Sigmoid colon (tissue), 7 donors: ENCODE measurements at places on chromosomes 4 and X. TPM values are rescaled to one million over a fixed set of nuclear protein-coding genes. Genes with fewer than 3 reads are reported as not detected.

- DNase-seq: no peak
Measured at GRCh38 chr4:48557478-48557877, 67.4 kb downstream of the ZAR1 start.

- no peak for DNase-seq
Measured at GRCh38 chr4:40132816-40133215, 64.0 kb upstream of the RHOH start.

DNA sequence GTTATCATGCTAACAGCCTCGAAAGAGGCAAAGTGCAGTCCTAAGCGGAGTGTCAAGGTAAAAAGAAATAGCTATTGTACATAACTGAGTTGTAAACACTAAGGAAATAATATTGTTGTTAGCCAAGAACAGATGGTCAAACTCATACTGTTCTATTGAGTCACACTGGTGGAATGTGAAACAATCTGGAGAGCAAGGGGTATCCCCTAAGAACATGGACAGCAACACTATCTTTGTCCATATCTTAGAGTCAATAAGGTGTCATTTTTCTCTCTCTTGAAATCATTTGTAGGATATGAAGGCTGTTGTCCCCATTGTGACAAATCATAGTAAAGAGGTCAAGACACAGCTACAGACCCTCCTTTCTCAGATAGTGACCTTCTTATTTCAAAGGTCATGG lies 4.5 kb upstream of the PDGFC start:
- DNase-seq: no peak

- no peak for DNase-seq
Measured at GRCh38 chr4:120942776-120943175, 20.2 kb upstream of the PRDM5 start.

DNA sequence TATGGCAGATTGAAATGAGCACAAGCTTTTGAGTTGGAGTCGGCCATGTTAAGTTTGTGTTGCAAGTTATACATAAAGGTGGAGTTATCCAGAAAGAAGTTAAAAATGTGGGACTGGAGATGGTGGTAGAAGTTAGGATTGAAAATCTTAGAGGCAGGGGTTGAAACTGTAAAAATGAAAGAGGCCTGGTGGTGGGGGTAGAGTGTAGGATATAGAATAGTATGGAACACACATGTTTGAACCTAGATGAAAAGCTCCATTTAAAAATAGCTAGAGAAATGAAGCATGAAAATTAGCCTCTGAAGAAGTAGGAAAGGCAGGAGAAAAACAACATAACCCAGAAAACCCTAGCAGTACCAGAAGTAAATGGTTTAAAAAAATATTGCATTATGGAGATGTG lies 131.8 kb upstream of the ENPEP start:
- no peak for DNase-seq

- no peak for DNase-seq
Measured at GRCh38 chrX:141220342-141221008, 21.8 kb downstream of the SPANXC start.

- DNase-seq: no peak
Measured at GRCh38 chrX:20913760-20914159, 460.5 kb upstream of the CNKSR2 start.

GRCh38 chr4:7817877-7818398 lies 121.7 kb downstream of the AFAP1 start:
- peak; percentile 46 for DNase-seq

GRCh38 chr4:153790500-153790865 lies 1.6 kb upstream of the SFRP2 start:
- DNase-seq: no peak

DNA sequence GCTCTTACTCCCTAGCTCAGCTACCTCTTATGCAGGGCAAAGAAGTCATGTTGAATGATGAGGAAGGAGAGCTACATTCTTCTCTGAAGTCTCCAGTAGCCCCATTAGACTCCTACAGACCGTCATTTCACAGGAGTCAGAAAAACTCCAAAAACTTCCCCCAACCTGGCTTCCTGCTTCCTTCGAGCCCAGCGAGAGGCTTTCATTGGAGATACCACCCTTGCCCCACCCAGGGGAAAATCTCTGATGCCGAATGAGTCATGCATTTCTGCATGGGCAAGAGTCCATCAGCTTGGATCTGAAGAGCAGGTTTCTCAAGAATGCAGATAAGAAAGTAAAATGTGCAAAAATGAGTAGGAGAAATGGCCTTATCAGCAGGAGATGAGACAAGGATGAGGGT lies 53.0 kb downstream of the ARSF start:
- DNase-seq: no peak

DNA sequence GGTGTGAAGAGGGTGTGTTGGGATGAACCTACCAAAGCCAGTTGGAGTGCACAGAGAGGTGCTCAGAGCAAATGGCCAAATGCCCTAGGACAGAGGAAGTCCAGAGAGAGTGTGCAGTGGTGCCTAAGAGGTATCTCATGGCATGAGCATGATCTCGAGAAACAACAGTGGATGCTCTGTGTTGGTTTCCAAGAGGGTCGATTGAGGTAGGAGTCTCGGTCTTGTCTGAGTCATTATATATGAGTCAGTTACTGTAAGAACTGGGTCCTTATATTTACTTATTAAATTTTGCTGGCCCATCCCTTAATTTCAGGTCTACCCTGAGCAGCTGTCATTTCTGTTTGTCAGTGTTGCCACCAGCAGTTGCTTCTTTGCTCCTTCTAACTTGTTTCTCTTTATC lies 86.6 kb upstream of the TMEM150C start:
- DNase-seq: no peak

DNA sequence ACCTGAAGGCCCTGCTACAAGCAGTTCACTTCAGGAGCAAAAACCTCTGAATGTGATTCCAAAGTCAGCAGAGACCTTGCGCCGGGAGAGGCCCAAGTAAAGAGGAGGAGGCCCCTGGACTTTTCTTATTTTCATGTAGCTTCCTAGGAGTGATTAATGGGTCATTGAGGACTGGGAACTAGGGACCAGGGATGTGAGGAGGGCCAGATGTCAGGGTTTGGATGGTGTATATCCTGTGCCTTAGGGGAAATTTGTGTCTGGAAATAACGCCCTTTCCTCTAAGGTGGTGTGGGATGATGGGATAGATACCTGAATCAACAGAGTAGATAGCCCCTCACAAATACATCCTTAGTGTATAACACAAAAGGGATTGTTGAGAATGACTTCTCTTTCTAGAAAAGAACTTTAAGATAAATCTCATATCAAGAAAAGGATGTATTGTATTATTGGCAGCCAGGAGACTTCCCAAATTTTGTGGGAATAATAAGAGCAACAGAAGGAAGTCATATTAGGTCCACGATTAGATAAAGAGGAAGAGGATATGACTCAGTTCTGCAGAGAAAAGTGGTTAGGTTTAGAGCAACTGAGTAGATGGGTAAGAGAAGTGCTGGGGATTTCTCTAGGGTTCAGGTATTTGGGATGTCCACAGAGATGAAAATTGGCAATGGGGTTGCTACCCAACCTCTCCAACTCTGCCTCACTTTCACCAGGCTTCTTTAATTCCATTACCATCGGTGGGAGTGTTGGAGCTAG lies 1.1 kb downstream of the ITGB1BP2 start:
- DNase-seq: no peak

GRCh38 chrX:102652031-102652688 lies 877 bp downstream of the GPRASP1 start:
- DNase-seq: peak; percentile 83

DNA sequence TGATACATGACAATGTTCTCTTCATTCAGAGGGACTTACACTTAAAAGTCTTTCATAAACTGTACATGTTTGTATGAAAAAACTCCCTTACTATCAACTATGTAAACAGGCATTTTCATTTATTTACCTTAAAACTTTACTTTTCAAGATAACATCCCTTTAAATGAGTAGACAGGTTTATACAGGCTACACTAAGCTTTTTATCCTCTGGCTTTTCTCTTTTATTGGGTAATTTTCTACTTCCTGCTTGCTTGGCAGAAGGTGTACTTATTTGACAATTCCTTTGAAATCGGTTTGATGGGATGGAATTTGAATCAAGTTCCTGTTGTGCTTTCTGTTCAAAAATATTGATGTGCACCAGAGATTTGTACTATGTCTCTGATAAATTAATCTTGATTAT lies 81.4 kb downstream of the PTPN13 start:
- DNase-seq: no peak

DNA sequence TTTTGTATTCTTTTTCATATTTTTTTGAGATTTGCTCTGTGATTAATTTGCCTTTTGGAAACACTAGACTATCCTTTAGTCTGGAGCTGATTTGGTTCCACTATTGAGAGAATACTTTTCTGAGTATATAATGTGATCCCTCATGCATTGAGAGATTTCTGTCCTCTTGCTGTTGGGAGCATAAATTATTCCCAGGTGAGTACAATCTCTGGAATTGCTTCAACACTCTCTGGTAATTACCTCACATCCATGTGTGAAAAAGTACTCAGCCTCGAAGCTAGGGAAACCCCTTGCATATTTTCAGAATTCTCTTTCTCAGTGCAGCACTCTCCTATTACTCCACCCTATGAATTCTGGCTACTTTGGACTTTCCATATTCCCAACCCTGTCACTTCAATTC lies 550.0 kb downstream of the RAPGEF2 start:
- no peak for DNase-seq

- DNase-seq: no peak
Measured at GRCh38 chr4:47882228-47882627, 32.2 kb downstream of the NFXL1 start.

- no peak for DNase-seq
Measured at GRCh38 chrX:27619459-27619858, 29.3 kb downstream of the DCAF8L2 start.

DNA sequence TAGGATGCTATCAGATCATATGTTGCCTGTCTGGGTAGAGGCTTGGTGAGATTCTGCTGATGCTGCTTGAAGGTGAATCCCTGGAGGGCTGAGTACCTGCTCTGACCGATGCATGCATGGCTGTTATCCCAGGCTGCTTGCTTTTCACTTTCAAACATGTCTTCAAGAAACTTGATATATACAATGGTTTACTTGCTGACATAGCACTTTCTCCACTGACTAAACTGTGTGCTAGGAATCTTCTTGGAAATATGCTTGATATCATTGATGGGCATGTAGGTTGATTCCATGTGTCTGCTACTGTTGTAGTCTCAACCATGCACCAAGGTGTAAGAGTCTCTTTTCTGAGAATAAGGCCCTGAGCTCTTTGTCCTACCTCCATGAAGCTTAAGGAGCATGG lies 79.6 kb upstream of the WDR1 start:
- DNase-seq: no peak

GRCh38 chrX:133362538-133362937 lies 52.8 kb downstream of the GPC4 start:
- DNase-seq: no peak

DNA sequence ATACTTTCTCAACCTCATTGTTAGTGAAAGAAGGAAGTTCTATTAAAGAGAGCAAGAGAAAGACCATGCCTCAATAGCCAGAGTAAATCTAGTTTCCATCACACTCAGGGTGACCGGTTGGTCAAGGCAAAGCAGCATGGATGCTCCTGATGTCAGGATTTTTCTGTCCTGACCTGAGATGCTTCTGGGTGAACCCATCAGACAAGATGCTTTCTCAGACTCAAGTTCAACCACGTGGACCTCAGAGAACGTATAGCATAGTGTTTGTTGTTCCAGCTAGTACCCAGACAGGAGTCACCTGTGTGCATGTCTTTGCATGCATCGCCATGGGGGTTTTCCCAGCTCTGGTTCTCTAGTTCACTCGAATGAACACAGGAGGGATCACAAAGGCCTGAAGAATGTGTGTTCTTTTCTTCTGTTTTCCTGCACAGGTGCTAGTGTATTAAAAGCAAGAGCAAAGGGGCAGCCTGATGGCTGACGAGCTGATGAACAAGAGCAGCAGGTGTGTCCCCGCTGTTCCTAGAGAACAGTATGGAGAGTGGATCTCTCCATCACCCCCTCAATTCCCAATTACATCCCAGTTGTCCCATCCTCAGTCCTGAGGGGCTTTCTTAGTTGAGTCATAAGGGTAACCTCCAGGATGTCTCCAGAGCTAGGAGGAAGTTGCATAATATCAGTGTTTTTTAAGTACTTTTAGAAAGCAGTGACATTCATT lies 110.5 kb upstream of the ENPP6 start:
- no peak for DNase-seq

DNA sequence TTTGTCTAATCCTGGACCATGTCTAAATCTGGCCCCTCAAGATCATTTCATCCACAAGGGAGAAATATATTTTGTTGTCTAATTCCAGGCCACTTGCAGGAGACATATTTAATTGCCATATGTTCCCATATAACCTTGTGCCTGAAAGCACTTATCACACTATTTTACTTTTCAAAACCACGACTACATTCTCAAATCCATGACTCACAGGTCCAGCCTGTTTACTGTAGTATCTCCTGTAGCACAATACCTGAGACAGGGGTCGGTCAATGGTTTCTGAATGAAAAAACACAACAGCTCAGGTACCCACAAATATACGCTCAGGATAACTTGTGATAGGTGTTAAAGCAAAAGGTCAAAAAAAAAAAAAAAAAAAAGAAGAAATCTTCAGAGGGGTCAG lies 60.9 kb downstream of the SEC24D start:
- DNase-seq: no peak

DNA sequence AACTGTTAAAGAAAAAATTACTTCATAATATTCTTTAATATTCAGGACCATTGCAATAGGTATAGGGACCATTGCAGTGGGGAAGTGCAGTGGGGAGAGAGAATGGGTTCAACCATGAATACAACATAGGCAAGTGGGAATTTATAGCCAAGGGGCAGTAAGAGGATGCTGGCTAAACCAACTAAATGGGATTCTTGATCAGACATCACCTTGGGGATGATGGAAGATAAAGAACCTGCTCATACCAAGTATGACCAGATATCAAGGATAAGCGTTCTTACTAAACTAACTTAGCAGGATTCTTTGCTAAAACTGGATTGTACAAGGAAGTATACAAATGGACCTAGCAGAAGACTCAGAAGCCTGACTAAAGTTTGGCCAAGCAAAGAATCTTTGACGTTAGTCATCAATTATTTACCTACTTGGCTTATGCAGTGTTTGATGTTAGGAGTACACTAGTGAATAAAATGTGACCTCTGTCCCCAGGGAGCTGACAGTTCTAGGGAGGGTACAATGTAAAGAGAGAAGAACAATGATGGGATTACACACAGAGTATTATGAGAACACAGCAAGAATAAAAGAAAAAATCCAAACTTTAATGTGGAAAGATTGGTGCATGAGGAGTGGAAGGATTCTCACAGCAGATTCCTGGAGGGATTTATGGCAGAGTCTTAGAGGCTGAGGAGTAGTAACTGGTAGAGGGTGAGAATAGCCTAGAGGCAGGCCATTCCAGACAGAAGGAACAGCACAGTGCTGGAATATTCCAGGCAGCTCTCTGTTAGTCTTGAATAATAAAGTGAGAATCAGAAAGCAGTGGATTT lies 54.7 kb upstream of the MYOZ2 start:
- no peak for DNase-seq

DNA sequence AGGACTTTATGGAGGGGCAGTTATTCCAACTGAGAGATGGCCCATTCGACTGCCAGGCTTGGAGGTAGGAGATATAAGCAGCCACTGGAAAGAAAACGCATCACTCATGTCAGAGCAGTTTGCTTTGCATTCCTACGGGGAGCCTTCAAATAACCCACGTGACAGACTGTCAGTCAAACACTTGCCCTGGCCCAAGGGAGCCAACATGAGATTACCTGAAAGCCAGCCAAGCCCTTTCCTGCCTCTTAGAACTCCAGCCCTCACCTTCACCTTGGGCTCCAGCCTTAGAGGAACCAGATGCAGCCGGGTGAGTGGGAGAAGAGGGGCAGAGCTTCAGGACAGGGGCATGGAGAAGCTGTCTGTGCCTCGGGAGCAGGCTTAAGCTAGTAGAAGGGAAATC lies 95.3 kb upstream of the CXCL13 start:
- no peak for DNase-seq

The RHOXF2 gene
- total RNA-seq: not detected

The SPON2 gene
- 33.6 TPM for total RNA-seq

The HERC5 gene
- total RNA-seq: 6.4 TPM

The NKX3-2 gene
- 20.4 TPM for total RNA-seq

The TACC3 gene
- 6.4 TPM for total RNA-seq

The CD38 gene
- 2.1 TPM for total RNA-seq

The IL1RAPL1 gene
- total RNA-seq: 2.1 TPM
